Left colon (tissue), 2 donors: ENCODE measurements at places on chromosomes 11 and 22. TPM values are rescaled to one million over a fixed set of nuclear protein-coding genes. Genes with fewer than 3 reads are reported as not detected.

- DNase-seq = no peak
Observed at GRCh38 chr11:134742956-134743819, 331.1 kb upstream of the B3GAT1 start.

- DNase-seq = no peak
Observed at GRCh38 chr11:44313761-44314489, 4.0 kb upstream of the ALX4 start.

DNA sequence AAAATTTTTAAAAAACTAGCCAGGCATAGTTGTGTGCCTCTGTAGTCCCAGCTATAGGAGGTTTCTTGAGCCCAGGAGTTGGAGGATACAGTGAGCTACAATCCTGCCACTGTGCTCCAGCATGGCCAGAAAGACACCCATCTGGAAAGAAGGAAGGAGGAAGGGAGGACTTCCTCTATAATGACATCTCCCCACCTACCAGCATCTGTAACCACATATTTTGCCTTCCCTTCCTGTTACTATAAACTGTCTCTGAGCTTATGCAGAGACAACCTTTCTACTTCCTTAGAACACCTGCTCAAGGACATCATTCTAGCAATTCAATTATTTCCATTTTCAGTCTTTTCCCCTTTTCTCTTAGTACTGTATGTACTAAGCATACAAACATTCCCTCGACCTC is 2.2 kb upstream of the NUP160 start:
- DNase-seq = no peak

GRCh38 chr11:84819537-84819936 is 807.6 kb downstream of the DLG2 start:
- no peak for DNase-seq

DNA sequence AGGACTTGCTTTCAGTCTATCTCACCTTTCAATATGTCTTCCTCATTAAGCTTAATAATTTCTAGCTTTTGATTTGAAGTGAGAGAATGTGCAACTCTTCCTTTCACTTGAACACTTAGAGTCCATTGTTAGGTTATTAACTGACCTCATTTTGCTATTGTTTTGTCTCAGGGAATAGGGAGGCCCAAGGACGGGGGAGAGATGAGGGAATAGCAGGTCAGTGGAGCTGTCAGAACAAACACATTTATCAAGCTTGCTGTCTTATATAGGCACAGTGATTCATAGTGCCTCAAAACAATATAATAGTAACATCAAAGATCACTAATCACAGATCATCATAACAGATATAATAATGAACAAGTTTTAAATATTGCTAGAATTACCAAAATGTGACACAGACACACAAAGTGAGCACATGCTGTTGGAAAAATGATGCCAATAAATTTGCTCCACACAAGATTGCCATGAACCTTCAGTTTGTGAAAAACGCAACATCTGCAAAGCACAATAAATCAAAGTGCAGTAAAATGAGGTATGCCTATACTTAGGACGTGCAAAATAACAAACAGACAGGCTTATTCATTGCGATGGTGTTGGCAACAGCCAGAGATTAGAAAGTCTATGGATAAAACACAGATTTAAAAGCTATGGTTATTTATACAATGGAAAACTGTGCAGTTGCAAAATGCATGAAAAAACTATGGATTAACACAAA is 106.3 kb upstream of the TEAD1 start:
- no peak for DNase-seq

DNA sequence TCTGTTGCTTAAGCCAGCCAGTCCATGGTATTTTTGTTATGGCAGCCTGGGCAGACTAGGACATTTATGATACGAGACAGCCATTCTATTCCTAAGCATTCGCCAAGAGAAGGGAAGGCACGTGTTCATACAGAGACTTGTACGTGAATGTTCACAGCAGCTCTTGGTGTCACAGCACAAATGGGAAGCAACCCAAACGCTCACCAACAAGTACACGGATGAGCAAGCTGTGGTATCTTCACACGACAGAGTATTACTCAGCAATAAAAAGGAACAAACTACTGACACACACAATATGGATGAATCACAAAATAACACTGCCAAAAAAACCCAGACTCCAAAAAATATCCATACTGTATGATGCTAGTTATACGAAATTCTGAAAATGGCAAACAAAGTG is 85.1 kb downstream of the PHF21B start:
- peak; percentile 4 for DNase-seq

DNA sequence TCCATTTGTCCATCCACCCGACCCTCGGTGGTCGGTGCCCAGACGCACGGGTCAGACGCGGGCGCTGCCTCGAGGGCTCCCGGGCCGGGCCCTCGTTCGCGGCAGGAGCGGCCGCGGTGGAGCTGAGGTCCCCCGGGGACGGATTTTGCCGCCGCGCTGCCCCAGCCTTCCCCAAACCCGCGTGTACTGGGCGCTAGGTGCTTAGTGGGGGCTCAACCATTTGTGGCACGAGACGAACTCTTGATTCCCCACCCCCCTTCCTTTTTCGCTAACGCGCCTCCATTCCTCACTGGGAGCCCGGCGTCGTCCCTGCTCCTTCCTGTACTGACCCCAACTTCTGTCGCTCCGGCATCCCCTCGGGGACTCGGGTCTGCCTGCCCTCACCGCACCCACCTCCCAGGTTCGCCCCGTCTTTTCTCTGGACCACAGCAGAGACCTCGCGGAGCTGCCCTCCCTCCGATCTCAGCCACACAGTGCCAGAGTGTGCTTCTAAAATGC is 789 bp upstream of the CBX7 start:
- peak; percentile 30 for DNase-seq

GRCh38 chr11:134512061-134512460 is 100.0 kb upstream of the B3GAT1 start:
- DNase-seq = no peak

The PGA5 gene
- not detected for total RNA-seq
